NCI-H1048 (cell line): ENCODE measurements at places on chromosomes 16 and 17.

DNA sequence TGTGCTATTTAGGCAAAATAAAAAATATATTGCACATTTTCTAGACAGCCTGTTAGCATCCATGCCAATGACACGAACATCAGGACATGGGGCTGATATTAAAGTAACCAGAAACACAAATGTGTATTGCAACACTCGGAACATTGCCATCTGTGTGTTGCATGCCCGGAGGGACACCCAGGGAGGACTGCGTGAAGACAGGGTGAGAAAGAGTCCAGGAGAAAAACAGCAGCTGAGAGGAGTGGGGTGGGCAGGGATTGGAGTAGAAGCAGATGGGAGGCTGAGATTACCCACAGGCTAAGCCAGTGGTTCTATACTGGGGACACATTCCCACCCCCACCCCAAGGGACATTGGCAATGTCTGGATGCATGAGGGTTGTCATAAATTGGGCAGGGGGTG is 114.8 kb downstream of the GRIN2A start:
- no peak for DNase-seq

- no peak for DNase-seq
These were observed 9.3 kb upstream of the PRR14 start for GRCh38 chr16:30641378-30641982.

DNA sequence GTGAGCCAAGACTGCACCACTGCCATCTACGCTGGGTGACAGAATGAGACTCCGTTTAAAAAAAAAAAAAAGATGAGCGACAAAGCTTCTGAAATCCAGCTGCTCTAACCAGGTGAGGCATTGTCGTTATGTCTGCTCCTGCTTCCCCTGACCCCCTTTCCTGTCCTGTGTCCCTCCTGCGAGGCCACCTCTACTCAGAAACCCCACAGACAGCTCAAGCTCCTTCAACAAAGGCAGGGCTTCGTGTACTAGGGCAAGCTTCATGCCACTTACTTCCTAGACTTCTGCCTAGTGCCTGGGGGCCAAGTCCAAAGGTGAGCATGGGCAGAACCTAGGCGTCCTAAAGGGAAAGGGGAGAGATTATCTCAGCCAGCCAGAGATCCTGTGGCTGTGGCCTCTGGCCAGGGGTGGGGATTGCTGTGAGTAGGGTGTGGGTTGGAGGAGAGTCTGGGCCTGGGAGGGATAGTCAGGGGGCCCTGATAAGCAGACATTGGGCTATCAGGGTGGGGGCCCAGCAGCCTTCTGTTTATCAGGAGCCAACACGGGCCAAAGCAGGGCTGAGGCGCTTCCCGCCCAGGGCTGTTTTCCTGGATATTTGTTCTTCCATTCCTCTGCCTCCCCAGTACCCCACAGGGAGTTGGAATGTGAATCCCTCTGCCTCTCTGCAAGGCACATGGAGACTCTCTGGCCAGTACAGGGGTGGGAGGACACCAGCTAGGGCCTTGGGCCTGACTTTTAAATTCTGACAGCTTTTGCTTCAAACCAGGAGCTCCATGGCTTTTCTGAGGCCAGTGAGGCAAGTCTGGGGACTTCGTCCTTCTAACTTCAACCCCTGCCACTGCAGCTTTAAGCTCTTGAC is 10.4 kb downstream of the ERAL1 start:
- no peak for DNase-seq

- DNase-seq, result no peak
These were observed 5.8 kb downstream of the CDH5 start for GRCh38 chr16:66372078-66372897.

- DNase-seq, result no peak
These were observed 179.7 kb downstream of the RAB11FIP4 start for GRCh38 chr17:31570951-31571892.

GRCh38 chr17:3697103-3697476 is 1.1 kb upstream of the P2RX5 start:
- no peak for DNase-seq

GRCh38 chr17:49924116-49924515 is 44.9 kb upstream of the DLX4 start:
- DNase-seq, result no peak

- DNase-seq, result no peak
These were observed 30.0 kb downstream of the NSMCE1 start for GRCh38 chr16:27238591-27238990.

DNA sequence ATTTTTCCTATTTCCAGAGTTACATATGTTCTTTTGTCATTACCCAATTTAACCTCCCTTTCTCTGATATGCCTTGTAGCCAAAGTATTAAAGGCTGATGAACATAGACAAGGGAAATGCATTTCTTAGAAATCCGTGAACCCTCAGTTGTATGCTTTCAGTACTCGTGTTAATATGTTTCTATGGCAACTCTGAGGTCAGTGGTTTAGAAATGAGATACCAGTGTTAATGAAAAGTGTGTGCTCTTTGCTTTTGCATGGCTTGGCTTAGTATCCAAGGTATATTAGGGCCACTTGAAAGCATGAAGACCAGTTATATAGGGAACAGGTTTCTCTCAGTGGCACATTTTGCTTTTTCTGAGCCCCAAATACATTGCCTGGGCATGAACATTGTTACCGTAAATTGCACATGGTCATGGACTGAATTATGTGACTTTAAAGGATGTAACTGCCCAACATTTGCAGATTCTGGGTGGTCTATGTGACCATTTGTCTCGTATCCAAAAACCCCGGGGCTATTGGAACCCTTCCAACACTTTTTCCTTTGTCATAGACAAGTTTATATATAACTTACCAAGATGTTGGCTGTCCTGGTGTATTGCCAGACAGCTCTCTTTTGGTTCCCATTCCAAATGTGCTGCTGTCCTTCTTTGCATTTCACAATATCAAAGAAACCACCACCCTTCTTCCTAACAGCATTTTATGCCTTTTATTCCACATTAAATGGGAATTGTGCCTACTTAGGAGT is 17.5 kb downstream of the ABHD15 start:
- no peak for DNase-seq

- no peak for DNase-seq
These were observed 14.8 kb downstream of the HDAC5 start for GRCh38 chr17:44108440-44109311.

- no peak for DNase-seq
These were observed 19.5 kb downstream of the MARVELD3 start for GRCh38 chr16:71645450-71645849.

- no peak for DNase-seq
These were observed 53.3 kb upstream of the CCL2 start for GRCh38 chr17:34201767-34202166.

GRCh38 chr16:48448841-48449481 is 63.7 kb upstream of the SIAH1 start:
- no peak for DNase-seq

GRCh38 chr16:85235991-85236817 is 123.9 kb upstream of the CIBAR2 start:
- DNase-seq, result no peak

DNA sequence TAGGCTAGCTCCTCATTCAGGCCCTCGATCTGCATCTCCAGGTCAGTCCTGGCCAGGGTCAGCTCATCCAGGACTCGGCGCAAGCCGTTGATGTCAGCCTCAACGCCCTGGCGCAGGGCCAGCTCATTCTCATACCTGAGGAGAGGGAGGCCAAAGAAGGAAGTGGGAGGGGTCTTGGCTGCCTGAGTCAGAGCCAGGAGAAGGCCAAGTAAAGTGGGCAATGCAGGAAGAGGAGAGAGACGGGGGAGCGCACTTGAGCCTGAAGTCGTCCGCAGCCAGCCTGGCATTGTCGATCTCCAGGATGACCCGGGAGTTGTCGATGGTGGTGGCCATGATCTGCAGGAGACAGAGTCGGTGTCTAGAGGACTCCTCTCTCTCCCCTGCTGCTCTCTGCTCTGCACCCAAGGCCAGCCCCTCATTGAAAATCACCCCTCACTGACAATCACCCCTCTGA is 1.8 kb downstream of the KRT15 start:
- DNase-seq, result no peak
